Fibroblast of pulmonary artery (primary cell): ENCODE measurements at places on chromosomes 2 and 18.

- DNase-seq = peak; percentile 64
These were observed 59.8 kb upstream of the PELI1 start for GRCh38 chr2:64203858-64204632.

GRCh38 chr18:56702946-56703345 lies 51.8 kb downstream of the WDR7 start:
- peak; percentile 69 for DNase-seq

DNA sequence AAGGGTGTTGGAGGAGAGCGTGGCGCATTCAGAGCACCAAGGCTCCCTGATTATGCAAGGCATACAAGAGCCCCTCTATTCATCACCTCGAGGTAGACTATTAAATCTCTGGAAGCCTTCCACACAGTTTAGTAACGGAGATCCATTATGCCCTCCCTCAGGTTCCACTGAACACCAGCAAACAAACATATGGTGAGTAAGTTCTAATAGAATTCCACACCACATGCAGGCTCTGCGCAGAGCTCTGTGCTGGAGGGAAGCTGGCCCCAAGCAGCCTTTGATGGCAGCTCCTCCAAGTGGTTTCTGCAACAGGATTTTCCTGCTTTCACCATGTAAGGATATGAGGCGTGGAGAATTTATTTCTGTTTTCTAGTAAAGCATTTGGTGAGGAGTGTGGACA lies 238.6 kb downstream of the C1D start:
- DNase-seq = peak; percentile 48

DNA sequence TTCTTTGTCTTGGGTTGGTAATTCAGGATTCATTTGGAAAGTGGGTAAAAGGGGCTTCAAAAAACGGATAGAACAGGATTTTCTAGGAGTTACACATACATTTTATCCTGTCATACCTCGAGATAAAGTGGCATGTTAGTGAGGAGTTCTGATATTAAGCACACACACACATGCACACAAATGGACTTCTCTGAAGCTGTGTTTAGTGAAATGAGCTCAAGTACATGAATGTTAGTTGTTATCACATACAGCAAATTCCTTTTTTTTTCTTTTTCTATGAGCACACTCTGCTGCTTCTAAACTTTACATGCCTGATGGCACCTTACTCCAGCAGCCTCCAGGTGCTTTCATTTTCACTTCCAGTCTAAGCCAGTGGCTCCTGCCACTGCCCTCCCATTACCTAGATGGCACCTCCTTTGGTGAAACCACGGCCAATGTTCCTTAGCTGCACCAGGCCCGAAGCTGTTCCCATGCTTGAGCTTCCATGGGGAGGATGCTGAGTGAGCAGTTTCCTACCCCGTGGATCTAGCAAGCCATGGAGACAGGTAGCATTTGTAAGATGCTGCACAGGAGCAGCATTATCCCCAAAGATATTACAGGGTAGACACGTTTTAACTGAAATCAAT lies 49.7 kb downstream of the STAT1 start:
- no peak for DNase-seq

DNA sequence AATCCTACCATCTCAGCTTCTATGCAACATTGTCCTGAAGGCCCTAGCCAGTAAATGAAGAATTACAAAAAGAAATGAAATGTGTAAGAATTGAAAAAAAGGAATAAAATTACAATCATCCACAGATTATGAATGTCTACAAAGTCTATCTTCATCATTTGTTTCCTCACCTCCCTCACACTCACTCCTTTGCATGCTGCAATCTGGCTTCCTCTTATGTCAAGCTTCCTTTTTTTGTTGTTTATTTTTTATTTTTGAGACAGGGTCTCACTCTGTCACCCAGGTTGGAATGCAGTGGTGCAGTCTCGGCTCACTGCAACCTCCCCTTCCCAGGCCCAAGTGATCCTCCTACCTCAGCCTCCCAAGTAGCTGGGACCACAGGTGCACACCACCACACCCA lies 129.0 kb downstream of the CABYR start:
- DNase-seq = no peak

DNA sequence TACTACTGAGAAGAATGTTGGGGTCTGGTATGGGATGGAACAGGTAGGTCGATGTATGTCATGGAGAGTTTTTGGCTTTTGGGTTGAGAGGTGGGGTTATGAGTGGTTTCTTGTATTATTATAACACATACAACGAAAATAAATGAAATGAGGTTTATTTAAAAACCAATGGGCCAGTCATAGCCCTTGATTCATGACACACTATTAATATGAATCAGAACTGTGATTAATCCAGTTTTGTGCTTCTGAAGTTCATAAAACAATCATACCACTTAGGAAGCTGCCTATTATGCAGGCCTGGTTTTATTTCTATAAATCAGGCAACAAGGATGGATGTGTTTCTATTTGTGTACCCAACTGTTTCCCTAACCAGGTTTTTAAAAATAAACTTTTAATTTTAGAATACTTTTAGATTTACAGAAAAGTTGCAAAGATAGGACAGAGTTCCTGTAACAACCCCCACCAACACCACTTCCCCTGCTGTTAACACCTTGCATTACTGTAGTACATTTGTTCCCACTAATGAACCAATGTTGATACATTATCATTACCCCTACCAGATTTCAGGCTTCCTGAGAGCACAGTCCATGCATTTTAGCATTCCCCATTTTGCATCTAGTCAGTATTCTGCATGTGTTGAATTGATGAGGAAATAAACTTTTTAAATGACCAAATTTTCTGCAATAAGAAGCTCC lies 37.5 kb upstream of the NCOA1 start:
- no peak for DNase-seq

GRCh38 chr2:202187570-202187969 lies 50.8 kb downstream of the SUMO1 start:
- DNase-seq = no peak

DNA sequence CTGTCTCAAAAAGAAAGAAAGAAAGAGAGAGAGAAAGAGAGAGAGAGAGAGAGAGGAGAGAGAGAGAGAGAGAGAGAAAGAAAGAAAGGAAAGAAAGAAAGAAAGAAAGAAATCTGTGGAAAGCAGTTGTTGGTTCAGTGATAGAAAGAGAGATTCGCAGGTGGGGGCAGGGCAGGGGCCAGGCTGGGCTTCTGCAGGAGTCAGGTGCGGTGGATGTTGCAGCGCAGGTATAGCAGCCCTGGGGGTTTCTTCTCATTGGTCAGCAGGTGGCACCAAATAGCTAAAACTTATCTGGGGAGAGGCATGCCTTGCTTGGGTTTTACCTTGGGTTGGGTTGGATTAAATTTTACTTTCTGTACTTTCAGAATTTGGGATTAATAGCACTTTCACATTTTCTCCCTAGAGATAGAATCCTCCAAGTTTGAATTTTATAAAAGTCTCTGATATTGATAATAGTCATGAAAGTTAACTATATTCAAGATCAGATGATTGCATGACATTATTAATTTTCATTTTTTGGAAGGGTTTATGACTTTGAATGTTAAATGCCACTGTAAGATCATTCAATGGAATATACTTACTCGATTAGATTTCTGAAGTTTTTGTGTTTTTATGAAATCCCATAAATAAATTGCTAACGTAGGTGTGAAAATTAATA lies 66.6 kb downstream of the SPTBN1 start:
- DNase-seq = peak; percentile 67

DNA sequence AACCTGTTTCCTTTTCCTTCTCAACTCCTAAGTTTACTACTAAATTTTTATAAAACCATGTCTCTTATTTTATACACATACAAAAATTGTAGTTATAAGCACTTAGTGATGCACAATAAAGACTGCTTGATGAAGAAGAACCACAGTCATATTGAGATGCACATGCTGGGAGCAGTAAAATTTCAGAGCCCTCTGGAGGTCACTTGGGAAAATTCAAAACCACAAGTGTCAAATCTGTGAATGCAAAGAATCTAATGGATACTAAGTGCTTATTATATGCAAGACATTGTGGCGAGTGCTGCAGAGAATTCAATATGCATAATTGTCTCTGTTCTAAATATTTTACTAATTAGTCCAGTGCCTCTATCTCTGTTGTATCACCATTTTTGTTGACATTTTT lies 180.5 kb downstream of the VWC2L start:
- no peak for DNase-seq

DNA sequence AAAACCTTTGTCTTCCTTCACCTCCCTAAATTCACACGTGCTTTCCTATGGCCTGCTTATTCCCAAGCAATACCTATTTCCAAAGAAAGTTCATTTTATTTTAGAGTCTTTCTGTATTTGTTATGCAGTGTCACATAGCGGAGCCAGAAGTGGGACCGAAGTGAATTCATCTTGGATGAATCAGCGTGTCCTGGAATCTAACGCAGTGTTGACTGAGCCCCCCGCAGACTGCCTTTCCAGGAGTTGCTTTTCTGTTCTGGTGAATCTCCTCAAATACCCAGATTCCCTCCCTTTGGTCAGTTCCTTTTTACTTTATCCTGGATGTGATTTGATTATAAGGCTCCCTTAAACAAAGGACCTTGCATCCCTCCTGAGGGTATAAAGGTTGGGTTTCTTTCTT lies 10.8 kb downstream of the ALPP start:
- peak; percentile 20 for DNase-seq

GRCh38 chr18:32698153-32698552 lies 74.7 kb downstream of the KLHL14 start:
- DNase-seq = no peak

- DNase-seq = no peak
These were observed 108.8 kb downstream of the SLC4A10 start for GRCh38 chr2:161733025-161733424.

GRCh38 chr2:28991021-28991420 lies 9.9 kb downstream of the TOGARAM2 start:
- peak; percentile 55 for DNase-seq

DNA sequence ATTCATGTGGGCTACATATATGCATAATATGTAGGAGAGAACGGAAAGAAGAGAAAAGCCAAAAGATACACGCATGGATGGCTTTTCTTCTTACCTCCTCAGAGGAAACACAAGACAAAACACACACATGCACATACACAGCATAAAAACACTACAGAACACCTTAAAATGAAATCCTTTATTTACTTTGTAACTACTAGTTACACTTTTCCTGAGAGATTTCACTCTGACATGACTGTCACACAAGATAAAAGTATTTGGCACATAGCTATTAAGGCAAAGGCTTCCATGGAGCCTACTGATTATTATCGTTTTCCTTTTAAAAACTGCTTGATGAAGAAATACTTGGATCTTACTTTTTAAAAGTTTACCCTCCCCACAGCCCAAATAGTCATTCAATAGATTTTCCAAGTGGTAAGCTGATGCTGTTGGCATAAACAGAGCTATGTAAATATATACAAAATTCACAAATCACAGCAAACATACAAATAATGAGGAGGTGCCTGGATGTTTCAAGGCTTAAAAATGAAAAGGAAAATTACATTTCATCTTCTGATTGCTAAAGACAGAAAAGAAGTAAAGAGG lies 8.6 kb downstream of the ZEB2 start:
- no peak for DNase-seq

- DNase-seq = no peak
These were observed 299.9 kb downstream of the AFF3 start for GRCh38 chr2:99842451-99842850.

DNA sequence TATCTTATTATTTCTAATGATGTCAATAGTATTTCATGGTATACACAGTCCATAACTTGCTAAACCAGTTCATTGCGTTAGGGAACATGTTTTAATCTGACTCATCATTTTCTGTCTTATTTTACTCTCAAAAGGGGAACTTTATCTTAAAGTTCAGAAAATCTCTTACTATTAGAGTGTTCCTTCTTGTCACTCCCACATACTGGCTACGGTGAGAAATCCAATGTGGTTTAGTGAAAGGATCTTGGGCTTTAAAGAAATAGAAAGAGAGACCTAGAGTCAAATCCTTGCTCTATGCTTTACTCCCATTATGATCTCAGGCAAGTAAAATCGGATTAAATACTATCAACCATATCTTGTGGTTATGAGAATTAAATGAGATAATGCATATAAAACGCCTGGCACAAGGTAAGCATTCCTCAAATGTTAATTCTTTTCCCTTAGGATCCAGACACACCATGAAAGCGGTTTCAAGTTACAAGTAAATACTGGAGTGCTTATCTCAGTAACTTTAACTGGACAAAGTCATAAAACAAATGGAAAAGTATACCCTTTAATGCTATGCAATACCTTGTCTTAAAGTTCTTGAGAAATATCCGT lies 576.0 kb downstream of the ARHGAP15 start:
- DNase-seq = peak; percentile 63
